Dermis blood vessel endothelial cell (primary cell): ENCODE measurements at places on chromosomes 3 and 15. TPM values are rescaled to one million over a fixed set of nuclear protein-coding genes. Genes with fewer than 3 reads are reported as not detected.
A peak's percentile ranks its signal among the peaks of the same experiment; 100 is the strongest.

Gene NAALADL2
- 0.56 and 1.4 TPM in 2 replicates for total RNA-seq

Gene ZNF385D
- 2.0 and 4.4 TPM in 2 replicates for total RNA-seq

Gene ALDH1L1
- total RNA-seq, result not detected in 2 replicates

DNA sequence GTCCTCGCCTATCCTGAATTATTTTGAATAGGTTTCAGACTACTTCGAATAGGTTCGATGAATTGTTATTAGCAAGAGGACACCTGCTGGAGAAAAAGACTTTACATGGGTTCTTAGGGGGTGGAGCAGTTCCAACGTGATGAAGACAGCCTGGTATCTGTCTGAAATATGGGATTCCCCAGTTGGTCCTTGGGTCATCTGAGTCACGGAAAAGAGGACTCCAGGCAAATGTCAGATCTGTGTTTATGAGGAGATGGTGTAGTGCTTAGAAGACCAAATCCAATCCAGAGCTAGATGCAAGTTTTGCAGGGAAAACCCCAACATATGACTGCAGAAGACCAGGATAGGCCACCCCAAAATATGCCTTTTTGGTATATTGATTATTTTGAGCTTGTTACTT lies 98.9 kb upstream of the IGSF10 start:
- DNase-seq, result no peak

- no peak for DNase-seq
These were observed 2.9 kb downstream of the ITPR1 start for GRCh38 chr3:4496087-4496452.

DNA sequence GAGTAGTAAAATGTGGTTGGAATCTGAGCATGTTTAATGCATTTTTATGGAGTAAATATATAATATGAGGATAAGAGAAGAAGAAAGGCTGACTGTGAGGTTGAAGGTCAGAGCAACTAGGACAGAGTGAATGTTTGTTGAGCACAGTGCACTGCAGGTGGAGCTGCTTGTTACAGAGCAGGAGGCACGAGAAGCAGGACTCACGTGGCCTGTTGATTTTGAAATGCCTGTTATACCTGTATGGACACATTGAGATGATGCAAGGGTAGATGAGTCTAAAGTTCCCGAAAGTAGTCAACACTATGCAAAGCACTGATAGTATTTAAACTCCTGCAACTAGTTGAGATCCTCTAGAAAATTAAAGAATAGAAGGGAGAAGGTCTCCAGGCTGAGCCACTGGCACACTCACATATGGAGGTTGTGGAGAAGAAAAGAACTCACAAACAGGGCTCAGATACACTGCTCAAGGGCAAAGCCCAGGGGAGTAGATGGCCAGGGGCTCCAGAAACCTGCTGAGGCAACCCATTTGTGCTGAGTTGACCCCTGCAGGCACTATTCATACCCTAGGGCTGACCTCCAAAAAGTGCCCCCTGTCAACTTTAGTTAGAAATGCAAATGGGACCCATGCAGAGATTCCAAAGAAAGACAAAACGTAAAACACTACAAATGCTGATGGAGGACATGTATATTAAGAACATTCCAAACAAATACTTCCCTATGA lies 541.5 kb downstream of the GABRG3 start:
- DNase-seq, result no peak

Gene CCR9
- not detected in 2 replicates for total RNA-seq

DNA sequence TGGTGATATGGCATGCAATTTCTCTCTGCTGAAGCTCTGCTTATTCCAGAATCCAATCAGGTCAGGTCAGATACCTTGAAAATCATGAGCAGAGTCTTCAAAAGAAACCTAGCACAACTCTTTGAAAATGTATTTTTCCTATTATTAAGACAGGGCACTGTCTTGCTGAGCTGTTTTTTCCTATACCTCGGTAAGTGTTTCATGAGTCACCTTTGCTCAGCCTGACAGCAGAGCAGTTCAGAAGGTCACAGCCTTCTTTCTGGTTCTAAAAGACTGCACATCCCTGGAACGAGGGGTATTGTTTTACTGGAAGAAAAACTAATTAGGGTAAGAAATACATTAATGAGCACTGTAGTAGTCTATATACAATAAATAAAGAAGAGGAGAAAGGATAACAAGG lies 422.0 kb downstream of the SOX2 start:
- DNase-seq, result no peak

- DNase-seq, result no peak
These were observed 77.8 kb upstream of the LPP start for GRCh38 chr3:188076176-188076575.

GRCh38 chr15:54640873-54641272 lies 555.9 kb downstream of the RSL24D1 start:
- no peak for DNase-seq

- no peak for DNase-seq
These were observed 30.9 kb upstream of the THRB start for GRCh38 chr3:24525557-24525956.

Gene CEMIP
- total RNA-seq, result 0.51 and 0.85 TPM in 2 replicates

GRCh38 chr3:186964071-186964470 lies 33.7 kb downstream of the ST6GAL1 start:
- no peak for DNase-seq

DNA sequence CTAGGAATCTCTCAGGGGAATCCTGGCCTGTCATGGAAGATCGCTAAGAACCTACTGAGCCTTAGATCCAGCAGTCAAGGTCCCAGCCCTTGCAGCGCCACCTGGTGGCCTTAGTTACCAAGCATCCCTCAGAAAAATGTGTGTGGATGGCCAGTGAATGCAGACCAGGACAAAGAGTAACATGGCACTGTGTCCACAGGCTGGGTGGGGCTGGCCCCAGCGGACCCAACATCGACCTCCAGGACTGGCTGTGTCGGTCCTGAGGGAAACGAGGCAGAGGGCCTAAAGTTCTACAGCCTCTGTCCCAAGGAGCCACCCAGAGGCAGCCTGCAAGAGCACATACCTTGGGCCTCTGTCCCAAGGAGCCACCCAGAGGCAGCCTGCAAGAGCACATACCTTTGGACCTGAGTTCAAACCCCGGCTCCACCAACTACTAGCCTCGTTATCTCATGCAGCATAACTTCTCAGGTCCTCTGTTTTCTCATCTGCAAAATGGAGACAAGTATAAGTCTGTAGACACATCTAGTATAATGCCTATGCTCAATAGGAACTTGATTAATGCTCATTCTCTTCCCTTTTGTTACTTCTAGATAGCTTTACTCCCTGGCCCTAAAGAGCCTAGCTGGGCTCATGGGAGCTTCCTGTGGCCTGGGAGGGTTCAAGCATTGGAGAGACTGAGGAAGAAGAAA lies 57.5 kb upstream of the HERC1 start:
- peak; percentile 93 for DNase-seq

- DNase-seq, result peak; percentile 68
These were observed 721 bp downstream of the ADAMTS7 start for GRCh38 chr15:78810362-78811123.

DNA sequence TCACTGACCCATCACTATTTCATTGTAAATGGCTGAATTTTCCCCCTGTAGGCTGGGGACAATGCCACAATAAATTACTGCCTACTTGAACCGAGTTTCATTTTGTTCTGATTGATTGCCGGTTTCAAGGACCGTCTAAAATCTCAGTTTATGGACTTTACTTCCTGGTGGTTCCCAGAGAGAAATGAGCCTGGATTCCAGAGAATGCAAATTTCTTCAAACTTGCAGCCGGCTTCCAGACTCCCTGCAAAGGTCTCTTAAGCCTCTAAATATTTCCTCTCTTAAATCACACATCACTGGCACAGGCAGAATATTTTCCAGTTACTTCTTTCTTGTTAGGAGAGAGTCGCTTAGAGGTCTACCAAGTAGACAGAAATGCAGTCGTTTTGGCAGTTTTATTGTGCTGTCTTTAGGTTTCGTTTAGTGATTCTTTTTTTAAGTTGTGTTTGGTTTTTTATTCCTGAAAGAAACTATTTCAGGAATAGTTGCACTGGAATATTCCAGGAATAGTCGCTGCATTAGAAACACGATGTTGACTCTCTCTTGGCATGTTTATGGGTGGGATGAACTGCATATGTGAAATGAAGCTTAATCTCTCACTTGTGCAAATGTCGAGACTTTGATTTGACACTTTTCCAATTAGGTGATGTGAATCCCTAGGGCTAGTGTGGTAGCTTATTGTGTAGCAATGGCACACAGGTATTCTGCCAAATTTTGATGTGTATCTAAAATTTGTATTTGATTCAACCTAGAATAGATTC lies 284.1 kb upstream of the NR2E3 start:
- DNase-seq, result no peak

DNA sequence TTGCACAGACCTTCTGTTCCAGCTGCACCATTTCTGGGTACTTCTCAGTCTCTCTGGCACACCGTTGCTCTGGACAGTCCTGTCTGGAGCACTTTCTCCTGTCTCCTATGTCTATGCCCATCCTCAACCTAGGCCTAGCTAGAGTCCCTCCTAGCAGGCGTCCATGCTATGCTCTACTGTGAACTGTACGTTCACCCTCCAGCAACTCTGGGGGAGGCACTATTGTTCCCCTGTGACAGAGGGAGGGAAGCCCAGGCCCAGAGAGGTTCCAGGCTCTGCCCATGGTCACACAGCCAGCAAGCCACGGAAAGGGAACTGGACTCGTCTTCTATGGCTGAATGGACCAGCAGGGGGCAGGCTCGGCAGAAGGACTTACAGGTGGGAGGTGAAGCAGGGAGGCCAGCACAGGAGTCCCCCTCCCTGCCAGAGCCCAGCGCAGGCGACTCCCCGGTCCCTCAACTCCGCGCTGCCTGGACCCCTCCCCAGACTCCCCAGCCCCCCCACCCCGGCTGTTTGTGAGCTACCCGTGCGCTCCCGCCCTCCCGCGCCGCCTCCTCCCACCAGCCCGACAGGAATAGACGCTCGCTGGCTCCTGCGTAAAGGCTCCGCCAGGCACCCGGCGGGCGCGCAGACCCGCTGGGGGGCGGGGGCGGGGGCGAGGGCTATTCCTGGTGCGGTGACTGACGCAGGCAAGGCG lies 1.7 kb upstream of the LINGO1 start:
- DNase-seq, result peak; percentile 79

Gene GREM1
- 0.47 and 1.2 TPM in 2 replicates for total RNA-seq

- no peak for DNase-seq
These were observed 22.5 kb downstream of the CCR4 start for GRCh38 chr3:32973982-32974381.

Gene ASTE1
- total RNA-seq, result 5.7 and 7.5 TPM in 2 replicates

Gene ABTB1
- total RNA-seq, result 12.8 and 14.4 TPM in 2 replicates

- no peak for DNase-seq
These were observed 1.5 kb upstream of the GCSAM start for GRCh38 chr3:112134335-112135124.

GRCh38 chr15:35170207-35170606 lies 85.1 kb upstream of the NANOGP8 start:
- no peak for DNase-seq

DNA sequence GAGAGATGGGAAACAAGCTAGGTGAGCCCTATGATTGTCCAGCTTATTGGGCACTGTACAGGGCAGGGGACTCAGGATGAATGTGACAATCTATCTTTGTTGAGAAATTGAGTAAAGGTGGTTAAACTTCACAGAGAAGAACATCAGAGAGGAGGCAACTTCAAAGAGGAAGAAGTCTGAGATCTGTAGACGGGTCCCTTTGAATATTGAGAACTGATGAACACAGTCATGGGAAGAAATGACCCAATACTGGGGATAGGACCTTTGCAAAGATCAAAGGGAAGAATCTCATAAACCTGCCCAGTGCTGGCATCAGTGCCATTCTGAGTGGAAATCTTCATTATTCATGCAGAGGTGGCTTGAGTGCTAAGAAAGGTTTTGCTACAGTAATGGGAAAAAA lies 569.7 kb upstream of the KCNMB2 start:
- DNase-seq, result no peak

- no peak for DNase-seq
These were observed 120.9 kb downstream of the CACNA2D3 start for GRCh38 chr3:54243056-54243931.

GRCh38 chr3:126512026-126512425 lies 5.5 kb downstream of the UROC1 start:
- no peak for DNase-seq

GRCh38 chr3:13881536-13882410 lies 1.9 kb upstream of the WNT7A start:
- DNase-seq, result no peak

GRCh38 chr15:66873856-66874255 lies 171.8 kb downstream of the SMAD6 start:
- no peak for DNase-seq

- peak; percentile 62 for DNase-seq
These were observed 14.6 kb downstream of the HDAC11 start for GRCh38 chr3:13494463-13495350.

Gene LYSMD2
- total RNA-seq, result 24.2 and 33.4 TPM in 2 replicates

Gene FOXB1
- not detected in 2 replicates for total RNA-seq

Gene GRAMD2A
- total RNA-seq, result 0.14 and 0.17 TPM in 2 replicates

Gene DNAH1
- 3.3 and 5.6 TPM in 2 replicates for total RNA-seq
